Stimulated activated CD8-positive, alpha-beta memory T cell treated with anti-CD3 and anti-CD28 coated beads, Interleukin-7, amount 100 ng/mL, for 48 hours (primary cell): ENCODE measurements at places on chromosomes 12 and 14.

- no peak for DNase-seq
Observed at GRCh38 chr14:103008768-103009357, 48.5 kb downstream of the CDC42BPB start.

GRCh38 chr12:119447126-119447525, 112.6 kb downstream of the CCDC60 start:
- no peak for DNase-seq

DNA sequence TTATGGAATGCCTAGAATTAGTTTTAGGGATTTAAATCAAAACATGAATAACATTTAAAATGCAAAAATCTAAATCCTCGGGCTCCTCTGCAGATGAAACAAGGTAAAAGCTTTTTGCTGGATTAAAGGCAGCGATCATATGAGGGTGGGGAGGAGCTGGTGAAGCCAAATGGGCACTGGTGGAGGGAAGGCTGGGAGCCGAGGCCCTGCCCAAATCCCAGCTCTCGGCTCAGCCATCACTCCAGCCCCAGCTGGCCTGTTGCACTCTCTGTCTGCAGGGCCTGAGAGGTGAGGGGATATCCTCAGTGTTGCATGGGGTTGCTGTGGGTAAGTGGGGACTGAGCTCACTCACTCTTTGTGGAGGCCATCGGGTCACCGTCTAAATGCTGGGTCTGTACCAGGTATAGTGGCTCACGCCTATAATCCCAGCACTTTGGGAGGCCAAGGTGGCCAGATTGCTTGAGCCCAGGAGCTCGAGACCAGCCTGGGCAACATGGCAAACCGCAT, 28.6 kb downstream of the CALM1 start:
- DNase-seq, result no peak

DNA sequence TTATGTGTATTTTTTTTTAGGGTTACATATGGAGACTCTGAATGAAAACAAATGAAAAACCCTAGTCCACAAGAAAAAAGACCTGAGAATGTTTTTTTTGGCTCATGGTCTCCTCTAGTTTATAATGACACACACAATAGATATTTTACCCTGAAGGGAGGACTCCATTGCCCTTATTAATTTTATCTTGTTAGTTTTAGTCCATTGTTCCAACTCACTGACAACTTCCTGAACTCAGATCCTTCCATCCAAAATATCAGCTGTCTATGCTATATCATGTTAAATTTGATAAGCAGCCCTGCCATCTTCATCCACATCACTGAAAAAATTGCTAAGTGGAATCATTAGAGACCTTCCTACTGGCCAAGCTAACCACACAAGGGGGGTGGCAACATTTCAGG, 232.1 kb downstream of the MON2 start:
- DNase-seq, result no peak

- no peak for DNase-seq
Observed at GRCh38 chr12:32419520-32419960, 20.2 kb downstream of the FGD4 start.

GRCh38 chr14:64971943-64972791, at the start of gene RAB15:
Gene RAB15 (minus strand): TSS chr14:64972336. CDS start chr14:64972076, 260 bp downstream.
- no peak for DNase-seq

- DNase-seq, result no peak
Observed at GRCh38 chr12:9319044-9319841, 111.0 kb upstream of the PZP start.

DNA sequence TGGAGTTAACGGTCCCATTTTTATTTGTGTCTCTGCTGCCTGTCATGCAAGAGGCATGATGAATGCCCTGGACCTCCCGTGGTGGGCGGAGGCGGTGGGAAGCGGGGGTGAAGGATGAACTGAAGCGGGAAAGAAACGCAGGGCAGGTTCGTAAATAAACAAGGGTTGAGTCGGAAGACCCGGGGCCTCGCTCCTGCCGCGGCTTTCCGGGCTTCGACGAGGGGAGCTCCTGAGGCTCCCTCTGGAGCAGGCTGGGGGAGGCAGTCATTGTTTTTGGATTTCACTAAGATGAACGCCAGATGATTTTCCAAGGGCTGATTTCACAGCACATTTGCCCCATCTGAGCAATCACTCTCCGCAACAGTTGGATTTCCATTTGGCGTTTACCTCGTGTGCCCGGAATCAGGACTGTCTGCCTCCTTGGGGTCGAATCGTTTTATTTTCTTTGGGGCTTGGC, 130.2 kb downstream of the SLC38A6 start:
- DNase-seq, result no peak

- DNase-seq, result no peak
Observed at GRCh38 chr14:78123650-78124253, 46.4 kb upstream of the NRXN3 start.

DNA sequence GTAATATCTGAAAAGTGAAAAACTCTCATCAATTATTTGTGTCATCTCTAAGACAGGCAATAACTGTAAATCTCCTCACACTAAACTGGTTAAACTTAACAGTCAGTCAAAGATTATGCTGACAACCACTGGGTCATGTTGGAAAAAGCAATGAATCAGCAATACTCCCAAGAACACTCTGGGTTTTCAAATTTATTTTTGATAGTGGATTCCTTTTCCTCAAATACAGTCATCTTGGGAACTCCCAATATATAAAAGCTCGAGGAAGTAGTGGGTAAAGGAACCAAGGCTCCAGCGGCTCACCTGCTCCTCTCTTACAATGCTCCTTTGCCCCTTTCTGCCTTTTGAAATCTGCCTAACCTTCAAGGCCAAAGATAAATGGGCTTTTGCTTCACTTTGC, 70.0 kb downstream of the ARMH4 start:
- no peak for DNase-seq

DNA sequence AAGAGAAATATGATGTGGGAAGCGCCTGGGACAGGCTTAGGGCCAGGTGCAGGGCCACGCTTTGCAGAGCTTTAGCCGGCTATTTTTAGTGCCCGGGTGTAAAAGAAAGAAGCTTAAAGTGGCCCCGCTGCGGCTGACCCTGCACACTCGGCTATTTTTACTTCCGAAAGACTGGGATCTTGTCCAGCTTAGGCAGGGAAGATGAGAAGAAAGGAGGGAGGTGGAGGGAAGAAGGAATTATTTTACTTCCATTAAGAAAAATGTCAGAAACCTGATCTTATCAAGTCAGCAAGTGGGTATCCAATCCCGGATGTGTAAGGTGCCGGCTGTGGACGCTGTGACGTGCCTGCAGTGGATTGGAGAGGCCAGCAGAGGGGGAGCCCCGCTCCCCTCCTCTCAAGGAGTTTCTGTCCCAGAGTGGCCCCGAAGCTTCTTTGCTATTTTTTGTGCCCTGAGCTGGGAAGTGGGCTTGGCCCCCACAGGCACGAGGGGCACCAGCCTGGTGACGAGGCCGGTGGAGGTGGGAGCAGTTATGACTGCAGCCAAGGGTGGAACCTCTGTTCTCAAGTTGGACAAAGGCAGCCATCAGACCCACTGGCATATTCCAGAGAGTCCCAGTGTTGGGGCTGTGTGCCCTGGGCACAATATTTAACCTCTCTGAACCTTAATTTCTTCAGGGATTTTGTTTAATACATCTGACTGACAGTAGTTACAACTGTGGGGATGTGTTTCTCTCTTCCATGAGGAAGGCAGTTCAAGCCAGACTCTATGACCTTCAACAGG, 97.7 kb downstream of the ESRRB start:
- no peak for DNase-seq

GRCh38 chr14:74572726-74573301, 39.2 kb downstream of the LTBP2 start:
- DNase-seq, result no peak

GRCh38 chr12:117968151-117968789, 520 bp downstream of the KSR2 start:
- no peak for DNase-seq

- DNase-seq, result no peak
Observed at GRCh38 chr14:100470523-100470897, 116.7 kb downstream of the BEGAIN start.

DNA sequence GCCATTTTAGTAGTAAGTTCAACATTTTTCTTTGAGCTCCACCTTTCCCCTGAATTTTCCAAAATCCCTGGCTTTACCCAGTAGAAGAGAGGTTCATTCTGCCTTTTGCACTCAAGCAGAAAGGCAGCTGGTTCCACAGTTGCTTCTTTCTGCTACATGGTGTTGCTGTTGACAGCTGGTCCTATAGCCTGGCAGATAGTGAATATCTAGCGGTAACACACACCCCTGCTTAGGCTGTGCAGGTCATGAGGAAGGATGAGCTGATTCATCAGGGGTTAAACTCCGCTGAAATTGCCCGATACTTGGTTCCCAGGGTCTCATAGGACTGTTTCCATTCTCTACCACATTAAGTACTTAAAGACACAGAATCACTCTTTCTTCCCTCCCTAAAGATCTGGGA, 62.4 kb downstream of the PUS7L start:
- no peak for DNase-seq

GRCh38 chr12:68529466-68529865, 81.2 kb upstream of the RAP1B start:
- no peak for DNase-seq

GRCh38 chr14:59631237-59631636, 54.6 kb upstream of the CCDC175 start:
- no peak for DNase-seq

GRCh38 chr14:61462566-61463193, 141.3 kb downstream of the PRKCH start:
- no peak for DNase-seq

DNA sequence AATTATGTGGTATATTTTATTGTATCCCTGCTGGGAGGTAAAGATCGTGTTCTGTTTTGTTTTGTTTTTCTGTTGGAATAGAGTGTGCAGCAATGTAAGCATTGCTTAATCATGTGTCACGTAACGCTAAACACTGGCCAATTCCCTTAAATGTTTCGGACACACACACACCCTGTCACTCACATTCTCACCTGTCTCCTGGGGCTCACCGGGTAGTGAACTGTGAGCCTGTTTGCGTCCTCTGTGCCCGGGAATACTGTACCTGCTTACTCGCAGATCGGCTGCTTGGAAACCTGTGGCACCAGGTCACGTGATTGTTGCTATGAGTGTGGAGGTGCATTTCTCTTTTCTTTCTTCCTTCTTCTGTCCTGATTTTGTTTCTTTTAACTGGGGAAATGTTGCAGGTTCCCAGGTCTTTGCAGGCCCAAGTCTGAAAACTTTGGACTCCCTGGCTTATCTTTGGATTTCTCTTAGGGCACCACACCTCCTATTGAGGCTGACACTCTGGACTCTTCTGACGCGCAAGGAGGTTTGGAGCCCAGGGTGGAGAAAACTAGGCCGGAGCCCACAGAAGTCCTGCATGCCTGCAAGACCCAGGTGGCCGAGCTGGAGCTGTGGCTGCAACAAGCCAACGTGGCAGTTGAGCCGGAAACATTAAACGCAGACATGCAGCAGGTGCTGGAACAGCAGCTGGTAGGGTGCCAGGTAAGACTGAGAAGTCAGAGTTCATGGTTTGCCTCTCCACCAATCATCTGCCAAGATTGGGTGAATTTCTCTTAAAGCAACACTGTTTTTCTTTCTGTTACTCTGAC, 181.1 kb downstream of the ESR2 start:
- DNase-seq, result no peak

DNA sequence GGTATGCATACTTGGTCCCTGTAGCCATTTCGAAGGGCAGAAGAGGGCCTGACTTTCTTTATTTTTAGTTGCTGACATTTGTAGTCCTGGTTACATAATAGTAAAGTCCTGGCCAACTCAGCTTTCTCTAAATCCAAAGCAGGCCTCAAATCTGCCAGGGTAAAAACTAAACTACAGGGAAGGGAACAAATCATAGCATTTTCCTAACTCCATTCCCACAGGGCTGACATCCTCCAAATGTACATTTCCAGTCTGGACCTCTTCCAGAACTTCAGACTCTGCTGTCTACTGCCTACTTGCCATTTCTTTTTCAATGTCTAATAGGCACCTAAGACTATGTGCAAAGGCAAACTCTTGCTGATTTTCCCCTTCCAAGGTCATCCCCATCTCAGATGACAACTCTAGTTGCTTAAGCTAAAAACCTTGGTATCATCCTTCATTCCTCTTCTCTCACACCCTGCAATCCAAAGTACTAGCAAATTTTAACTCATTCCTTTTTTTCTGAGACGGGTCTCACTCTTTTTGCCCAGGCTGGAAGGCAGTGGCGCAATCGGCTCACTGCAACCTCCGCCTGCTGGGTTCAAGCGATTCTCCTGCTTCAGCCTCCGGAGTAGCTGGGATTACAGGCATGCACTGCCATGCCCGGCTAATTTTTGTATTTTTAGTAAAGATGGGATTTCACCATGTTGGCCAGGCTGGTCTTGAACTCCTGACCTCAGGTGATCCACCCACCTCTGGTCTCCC, 2.0 kb downstream of the DDIT3 start:
- no peak for DNase-seq

DNA sequence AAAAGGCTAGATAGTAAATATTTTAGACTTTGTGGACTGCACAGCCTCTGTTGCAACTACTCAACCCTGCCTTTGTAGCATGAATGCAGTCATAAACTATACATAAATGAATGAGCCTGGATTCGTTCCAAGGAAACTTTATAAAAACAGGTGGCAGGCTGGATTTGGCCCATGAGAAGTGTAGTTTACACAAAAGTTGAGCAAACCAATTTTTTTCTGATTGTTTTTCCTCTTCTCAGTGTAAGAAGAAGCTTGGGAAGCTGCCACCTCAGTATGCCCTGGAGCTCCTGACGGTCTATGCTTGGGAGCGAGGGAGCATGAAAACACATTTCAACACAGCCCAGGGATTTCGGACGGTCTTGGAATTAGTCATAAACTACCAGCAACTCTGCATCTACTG, 9.5 kb downstream of the OAS1 start:
- no peak for DNase-seq

DNA sequence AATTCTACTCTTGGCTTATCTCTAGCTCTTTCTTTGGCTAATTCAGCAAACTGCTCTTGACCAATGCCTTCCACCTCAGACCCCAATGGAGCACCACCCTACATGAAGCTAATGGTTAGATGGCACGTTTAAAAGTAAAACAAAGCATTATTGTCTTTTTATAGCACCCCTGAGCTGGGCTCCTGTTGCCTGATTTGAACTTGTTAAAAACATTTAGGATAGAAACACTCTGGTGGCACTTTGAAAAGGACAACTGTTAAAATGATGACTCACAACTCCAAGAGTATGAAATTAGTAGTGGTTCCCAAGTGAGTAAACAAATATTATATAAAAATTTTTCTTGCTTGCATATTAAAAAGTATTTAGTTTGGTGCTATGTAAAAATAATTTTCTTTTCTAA, 299.6 kb upstream of the DCN start:
- DNase-seq, result no peak

DNA sequence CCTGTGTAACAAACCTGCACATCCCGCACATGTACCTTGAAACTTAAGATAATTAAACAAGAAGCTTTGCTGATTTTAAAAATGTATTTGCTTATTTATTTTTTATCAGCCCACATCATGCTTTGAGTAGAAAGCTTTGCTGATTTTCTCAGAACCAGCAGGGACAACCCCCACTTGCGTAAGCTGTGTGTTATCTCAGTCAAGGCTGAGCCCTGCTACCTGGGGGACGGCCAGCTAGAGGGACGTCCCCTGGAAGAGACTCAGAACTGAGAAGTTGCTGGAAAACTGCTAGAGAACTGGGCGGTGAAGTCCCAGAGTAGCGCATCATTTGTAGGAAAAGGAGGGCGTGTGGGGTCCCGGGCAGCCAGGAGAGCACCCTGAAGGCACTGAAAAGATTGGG, 4.1 kb upstream of the PLEK2 start:
- no peak for DNase-seq

GRCh38 chr12:122086641-122087285, 8.2 kb downstream of the MLXIP start:
- DNase-seq, result no peak
